ENCODE measurements at places on chromosomes 13 and 19.

DNA sequence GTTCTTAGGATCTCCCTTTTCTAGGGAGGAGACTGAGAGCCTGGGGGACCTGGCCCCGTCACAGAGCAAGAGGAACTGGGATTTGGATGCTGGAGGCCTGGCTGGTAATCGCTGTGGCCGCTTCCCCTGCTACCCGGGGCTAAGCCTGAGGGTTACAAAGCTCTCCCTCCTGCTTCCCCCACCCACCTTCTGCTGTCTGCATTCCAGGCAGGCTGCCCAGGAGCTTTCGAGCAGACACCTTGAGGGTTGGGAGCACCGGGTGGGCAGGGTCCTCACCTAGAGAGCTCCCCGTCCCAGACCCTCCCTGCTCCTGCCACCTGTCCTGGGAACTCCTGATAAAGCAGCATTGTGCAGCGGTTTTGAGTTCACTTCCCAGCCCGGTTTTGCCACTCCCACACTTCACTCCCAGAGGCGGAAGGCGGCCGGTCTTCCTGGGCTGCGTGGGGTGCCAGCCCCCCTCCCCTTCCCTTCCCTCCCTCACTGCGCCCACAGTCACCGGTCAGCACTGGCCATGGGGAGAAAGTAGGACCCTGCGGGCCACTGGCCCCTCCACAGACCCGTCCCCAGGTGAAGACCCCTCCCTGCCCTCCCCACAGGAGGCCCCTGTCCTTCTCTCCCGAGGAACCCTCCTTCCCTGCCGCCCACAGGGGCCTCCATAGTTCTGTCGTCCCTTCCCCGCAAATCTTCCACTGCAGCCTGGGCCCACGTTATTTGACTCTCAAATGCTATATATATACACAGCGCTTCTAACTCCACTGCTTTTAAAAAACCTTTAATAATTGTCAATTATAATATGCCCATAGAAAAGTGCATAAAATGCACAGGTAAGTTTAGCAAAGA, 8.1 kb downstream of the PAK4 start:
- DNase-seq: no peak

- no peak for DNase-seq
These were observed 70.3 kb downstream of the ALOX5AP start for GRCh38 chr13:30805603-30806011.

GRCh38 chr13:18993884-18994660, 187.6 kb downstream of the TUBA3C start:
- no peak for DNase-seq

DNA sequence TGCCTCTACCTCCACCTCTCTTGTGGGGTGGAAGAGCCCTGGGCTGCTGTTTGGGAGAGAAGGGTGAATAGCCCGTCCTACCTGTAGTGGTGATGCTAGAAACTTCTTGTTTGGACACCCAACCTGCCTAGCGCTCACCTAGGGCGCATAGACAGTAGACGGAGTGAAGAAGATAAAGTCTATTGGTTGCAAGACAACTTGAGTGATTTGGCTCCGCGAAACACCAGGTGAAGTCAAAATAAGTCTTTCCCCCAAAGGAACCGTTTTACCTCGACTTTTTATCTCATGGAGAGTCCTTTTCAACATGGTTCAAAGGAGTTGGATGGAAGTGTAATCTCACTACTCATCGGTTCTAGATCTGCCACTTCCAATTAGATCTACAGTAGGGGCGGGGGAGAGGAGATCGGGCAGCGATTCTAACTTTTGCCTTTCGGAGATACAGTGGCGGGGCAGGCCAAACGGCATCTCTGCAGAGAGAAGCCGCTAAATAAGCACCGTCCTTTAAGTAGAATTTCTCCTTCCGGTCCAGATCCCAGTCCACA, 694 bp upstream of the ZIC5 start:
- DNase-seq: no peak

DNA sequence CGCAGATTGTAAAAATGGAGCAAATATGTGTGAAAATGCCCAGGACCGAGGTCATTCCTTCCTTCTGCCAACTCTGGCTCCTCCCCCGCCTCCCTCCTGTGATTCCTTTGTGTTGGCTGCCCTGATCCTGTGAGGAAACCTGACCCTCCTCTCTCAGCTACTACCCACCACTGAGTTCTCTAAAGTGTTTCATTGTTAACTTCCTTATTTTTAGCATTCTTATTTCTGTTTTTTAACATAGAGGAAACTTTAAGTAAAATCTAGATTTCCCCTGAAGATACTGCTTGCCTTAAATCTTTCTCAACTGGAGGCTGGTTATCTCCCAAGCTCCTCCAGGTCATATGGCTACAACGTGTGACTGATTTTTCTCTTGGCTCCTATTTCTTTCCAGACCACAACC, 21.7 kb upstream of the FBXL3 start:
- DNase-seq: no peak

DNA sequence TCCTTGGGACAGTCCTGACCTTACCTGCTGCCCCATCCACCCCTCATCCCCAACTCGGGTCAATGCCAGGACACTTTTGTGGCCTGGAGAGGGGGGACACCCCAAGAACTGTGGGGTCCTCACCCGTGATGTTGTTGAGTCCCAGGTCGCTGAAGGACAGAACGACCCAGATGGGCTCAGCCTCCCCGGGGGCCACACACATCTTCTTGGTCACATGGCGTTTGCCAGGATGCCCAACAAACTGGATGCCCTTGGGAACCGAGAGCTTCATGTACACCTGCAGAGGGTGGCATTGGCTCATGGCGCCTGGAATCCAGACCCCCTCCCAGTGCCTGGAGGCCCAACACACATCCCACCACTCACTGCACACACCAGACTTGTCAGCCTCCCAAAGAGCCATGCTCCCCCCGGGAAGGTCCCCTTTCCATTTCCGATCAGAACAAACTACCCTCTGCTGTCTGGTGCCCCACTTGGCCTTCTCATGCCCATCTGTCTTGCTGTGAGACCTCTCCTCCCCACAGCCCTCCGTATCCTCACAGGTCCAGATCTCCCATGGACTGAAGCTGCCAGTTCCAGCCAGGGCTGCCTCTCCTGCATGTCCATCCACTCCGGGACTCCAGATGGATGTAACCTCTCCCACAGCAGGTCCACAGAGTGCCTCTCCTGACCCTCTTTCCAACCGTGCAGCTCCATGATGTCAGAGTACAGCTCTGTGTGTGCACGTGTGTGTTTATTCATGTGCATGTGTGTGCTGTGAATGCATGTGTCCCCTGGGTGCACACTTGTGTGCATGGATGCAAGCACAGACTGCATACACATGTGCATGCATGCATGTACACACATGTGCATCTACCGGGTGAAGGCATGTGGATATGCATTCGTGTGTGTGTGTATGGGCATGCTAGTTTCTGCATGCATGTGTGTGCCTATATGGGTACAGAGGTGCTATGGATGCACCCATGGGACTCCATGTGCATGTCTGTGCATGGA, 58.4 kb downstream of the F2RL3 start:
- DNase-seq: no peak

GRCh38 chr13:73317140-73317539, 258.3 kb downstream of the KLF5 start:
- DNase-seq: no peak

- DNase-seq: no peak
These were observed 651 bp downstream of the GAPDHS start for GRCh38 chr19:35533822-35534392.

GRCh38 chr13:24671386-24672113, 8.7 kb upstream of the ATP12A start:
- DNase-seq: no peak

- no peak for DNase-seq
These were observed 3.9 kb downstream of the SIGLEC7 start for GRCh38 chr19:51145916-51146493.

- peak; percentile 7 for DNase-seq
These were observed 54.7 kb upstream of the WASF3 start for GRCh38 chr13:26502826-26503225.

DNA sequence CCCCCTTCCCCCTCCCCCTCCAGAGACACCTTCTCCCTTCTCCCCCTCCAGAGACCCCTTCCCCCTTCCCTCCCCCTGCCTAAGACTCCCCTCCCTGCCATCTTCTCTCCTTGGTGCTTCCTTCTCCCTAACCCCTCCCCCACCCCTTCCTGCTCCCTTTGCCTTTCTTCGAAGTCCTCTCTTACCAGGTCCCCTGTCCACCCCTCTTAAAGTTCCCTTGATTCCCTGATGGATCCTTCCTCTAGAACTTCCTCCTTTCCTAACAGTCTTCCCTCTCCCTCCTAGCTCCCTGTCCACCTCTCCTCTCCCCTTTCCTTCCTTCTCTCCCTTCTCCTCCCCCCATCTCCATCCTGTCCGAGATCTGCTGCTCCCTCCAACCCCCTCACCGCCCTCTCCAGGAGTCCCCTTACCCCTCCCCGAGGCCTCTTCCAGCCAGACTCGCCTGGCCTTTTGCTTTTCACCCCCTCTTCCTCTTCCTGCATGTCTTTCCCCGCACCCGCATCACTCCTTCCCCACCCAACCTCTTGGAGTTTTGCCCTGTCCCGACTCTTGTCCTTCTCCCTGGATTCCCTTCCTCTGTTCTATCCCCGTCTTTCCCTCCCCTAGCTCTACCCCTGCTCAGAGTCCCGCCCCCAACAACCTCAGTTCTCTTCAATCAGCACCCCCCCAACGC, 3.1 kb downstream of the TNFSF9 start:
- DNase-seq: no peak

- DNase-seq: no peak
These were observed 63.5 kb downstream of the MYO9B start for GRCh38 chr19:17138937-17139598.

DNA sequence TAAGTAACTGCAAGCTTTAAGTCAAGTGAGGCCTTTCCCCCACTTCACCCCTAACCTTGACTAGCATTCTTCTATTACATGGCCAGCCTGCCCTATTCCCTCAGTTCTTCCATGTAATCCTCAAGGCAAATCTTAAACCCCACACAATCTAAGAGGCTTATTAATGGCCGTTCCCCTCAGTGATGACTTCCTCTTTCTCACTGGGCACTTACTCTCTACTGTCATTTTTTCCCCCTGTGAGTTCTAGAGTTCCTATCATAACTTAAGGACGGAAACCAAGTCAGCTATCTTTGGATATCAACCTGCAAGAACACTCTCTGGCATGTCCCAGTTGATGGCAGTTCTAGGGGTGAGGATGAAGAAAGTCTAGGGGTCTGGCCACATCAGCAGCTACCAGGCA, 131.2 kb downstream of the DCLK1 start:
- DNase-seq: no peak

DNA sequence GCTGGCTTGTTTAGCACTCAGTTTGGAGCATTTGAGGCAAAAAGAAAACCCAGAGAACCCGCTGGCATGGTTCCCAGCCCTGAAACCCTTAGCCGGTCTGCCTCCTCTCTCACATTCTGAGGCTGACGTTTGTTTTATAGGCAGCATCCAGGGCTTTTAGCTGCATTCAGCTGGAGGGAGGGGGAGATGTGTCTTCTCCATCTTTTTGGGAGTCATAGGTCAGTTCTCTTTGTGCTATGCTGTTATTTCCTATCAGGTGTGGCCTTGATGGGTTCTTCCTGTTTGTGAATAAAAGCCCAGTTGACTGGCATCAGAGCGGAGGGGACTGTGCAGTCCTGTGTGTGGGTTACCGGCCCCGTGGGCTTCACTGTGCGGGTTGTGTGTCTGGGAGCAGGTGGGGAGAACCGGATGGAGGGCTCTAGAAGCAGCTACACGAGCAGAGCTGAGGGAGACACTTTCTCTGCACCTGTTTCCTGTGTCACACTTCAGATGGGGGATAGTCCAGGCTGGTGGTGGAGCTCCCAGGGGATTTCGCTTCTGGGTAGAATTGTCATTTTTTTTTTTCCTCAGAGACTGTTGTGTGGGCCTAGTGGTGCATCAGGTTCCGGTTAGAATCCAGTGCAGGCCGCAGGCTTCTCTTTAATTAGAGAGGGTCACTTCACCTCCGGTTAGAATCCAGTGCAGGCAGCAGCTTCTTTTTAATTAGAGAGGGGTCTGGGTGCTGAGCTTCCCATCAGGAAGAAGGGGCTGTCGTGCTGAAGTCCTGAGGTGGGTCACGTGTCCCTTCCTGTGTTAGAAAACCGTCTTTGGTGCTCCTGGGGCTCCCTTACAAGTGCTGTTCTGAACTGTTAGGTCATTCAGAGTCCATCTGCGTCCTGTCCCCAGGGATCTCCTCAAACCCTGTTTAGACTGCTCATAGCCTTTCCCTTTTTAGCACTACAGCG, 69.6 kb downstream of the ARHGEF7 start:
- DNase-seq: no peak

DNA sequence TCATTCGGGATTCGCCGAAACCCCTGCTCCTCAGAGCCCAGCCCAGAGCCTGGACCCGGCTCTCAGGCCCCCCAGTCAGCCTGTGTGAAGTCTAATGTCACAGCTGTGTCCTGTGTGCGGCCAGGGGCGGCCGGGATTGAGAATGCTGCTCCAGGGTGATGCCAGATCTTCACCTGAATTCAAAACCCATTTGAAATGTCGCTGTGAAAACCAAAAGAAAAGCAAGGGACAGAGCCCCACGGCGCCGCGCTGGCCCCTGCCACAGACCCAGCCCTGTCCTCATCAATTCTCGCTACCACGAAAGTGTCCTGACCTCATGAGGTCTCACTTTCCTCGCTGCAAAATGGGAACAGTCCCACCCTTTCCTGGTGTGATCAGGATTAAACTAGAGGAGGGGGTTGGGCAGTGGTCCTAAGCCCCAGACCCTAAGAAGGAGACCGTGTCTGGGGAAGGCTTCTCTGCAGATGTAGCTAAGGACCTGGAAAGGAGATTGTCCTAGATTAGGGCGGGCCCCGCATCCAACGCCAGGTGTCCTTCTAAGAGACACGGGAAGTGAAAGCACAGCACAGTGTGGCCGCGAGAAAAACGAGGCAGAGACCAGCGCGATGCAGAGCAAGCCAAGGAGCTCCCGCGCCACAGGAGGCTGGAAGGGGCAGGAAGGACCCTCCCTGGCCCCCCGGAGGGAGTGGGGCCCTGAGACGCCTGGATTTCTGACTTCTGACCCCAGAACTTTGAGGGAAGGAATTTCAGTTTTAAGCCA, 34.0 kb upstream of the SPACA7 start:
- DNase-seq: no peak

- DNase-seq: no peak
These were observed 749 bp downstream of the ZNF264 start for GRCh38 chr19:57192077-57192420.

- DNase-seq: no peak
These were observed 691.2 kb upstream of the GPC6 start for GRCh38 chr13:92535222-92536006.

GRCh38 chr19:38649305-38650171, 2.1 kb downstream of the ACTN4 start:
- no peak for DNase-seq

DNA sequence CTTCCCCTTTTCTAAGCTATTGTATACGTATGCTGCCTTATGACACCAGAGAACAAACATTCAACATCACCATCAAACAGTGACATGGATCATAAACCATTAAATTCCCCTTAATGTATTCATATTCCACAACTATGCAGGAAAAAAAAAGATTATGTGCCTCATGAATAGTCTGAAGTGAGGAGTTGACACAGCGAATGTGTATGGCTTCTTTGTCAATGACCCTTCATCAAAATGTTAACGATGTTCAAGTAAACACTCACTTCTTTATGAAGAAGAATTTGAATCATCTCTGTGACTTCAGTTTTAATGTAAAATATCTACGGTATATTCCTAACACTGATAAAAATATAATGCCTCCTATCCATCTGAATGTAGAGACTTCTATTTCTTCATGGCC, 44.6 kb downstream of the SMAD9 start:
- DNase-seq: no peak
